ENCODE measurements at places on chromosomes 5 and 9. TPM values are rescaled to one million over a fixed set of nuclear protein-coding genes. Genes with fewer than 3 reads are reported as not detected.

DNA sequence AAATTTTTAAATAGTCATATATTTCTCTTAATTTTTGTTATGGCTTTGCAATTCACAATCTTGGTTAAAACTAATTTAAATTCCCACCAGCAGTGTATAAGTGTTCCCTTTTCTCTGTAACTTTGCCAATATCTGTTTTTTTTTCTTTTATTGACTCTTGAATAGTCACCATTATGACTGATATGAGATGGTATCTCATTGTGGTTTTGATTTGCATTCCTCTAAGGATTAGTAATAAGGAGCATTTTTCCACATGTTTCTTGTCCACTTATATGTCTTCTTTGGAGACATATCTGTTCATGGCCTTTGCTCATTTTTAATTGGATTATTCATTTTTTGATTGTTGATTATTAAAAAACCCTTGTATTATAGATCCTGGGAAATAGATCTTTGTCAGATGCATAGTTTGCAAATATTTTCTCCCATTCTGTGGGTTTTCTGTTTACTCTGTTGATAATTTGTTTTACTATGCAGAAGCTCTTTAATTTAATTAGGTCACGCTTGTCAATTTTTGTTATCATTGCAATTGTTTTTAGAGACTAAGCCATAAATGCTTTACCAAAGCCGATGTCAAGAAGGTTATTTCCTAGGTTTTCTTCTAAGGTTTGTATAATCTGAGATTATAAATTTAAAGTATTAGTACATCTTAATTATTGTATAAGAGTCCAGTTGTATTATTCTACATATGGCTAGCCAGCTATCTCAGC lies 610.9 kb downstream of the CHSY3 start:
- H3K27ac ChIP-seq, result no peak overlapping the region
- no peak overlapping the region for H3K4me3 ChIP-seq
- peak; percentile 20 for DNase-seq
- H3K4me1 ChIP-seq, result no peaks in the 10 kb centered on the region
- H3K27me3 ChIP-seq, result no peaks in the 10 kb centered on the region

- H3K27me3 ChIP-seq, result peaks cover 18% of the 10 kb centered on the region
- H3K36me3 ChIP-seq, result no peaks in the 10 kb centered on the region
- H3K4me1 ChIP-seq, result no peaks in the 10 kb centered on the region
These were observed 290.5 kb downstream of the DOCK8 start for GRCh38 chr9:504921-505740.

DNA sequence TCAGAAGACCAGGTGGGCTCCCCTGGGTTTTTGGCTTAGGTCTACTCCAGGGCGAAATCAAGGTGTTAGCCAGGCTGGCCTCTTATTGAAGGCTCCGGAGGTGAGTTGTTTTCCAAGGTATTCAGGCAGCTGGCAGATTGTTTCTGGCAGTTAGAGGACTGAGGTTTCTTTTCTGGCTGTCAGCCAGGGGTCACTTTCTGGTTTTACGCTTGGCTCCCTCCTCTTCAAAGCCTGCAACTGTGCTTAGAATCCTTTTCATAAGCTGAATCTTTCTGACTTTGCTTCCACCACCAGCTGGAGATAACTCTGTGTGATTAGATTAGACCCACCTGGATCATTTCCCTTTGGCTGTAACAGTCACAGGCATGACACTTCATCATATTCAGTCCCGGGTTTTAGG lies 24.6 kb downstream of the RFK start:
- H3K36me3 ChIP-seq, result no peaks in the 10 kb centered on the region
- no peak for DNase-seq
- peaks cover 3% of the 10 kb centered on the region for H3K27me3 ChIP-seq
- peaks cover 32% of the 10 kb centered on the region for H3K4me1 ChIP-seq
- no peak overlapping the region for H3K4me3 ChIP-seq

GRCh38 chr9:129289883-129290282 lies 111.8 kb upstream of the IER5L start:
- no peak overlapping the region for H3K4me3 ChIP-seq
- H3K36me3 ChIP-seq, result no peaks in the 10 kb centered on the region
- no peak for DNase-seq
- H3K4me1 ChIP-seq, result no peaks in the 10 kb centered on the region
- no peak overlapping the region for H3K27ac ChIP-seq

DNA sequence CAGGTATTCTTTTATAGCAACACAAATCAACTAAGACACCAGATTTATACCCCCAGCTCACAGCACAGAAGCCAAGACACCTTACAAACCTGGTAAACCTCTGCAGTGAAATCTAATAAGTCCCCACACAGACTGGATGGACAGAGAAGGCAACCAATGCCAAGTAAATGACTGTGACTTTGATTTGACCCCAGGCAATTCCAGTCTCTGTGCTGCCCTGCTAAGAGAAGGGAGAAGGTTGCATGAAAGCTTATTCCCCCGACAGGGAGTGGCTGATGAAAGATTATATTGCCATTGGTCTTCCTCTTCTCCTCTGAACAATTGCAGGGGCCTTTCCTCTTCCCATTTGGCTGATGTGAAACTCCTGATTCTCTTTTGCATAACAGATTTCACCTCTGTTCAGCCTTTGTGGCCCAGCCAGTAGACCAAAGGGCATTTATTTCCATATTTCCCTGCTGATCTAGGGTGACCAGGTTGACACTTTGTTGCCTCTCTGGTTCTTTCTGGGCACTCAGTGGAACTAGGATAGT lies 107.6 kb downstream of the ADRB2 start:
- peaks cover 53% of the 10 kb centered on the region for H3K4me1 ChIP-seq
- H3K27me3 ChIP-seq, result no peaks in the 10 kb centered on the region
- no peak overlapping the region for H3K27ac ChIP-seq

Gene FOXD4
- total RNA-seq, result 0.54 TPM

Gene CEP120
- 10.4 TPM for total RNA-seq

Gene CSF1R
- total RNA-seq, result 0.26 TPM

Gene FOXD4L3
- not detected for total RNA-seq

Gene ZDHHC11
- total RNA-seq, result 3.2 TPM

Gene FBP2
- not detected for total RNA-seq

Gene ATOSB
- 48.8 TPM for total RNA-seq
